Aorta (tissue), 5 donors: ENCODE measurements at places on chromosomes 1 and 21.

DNA sequence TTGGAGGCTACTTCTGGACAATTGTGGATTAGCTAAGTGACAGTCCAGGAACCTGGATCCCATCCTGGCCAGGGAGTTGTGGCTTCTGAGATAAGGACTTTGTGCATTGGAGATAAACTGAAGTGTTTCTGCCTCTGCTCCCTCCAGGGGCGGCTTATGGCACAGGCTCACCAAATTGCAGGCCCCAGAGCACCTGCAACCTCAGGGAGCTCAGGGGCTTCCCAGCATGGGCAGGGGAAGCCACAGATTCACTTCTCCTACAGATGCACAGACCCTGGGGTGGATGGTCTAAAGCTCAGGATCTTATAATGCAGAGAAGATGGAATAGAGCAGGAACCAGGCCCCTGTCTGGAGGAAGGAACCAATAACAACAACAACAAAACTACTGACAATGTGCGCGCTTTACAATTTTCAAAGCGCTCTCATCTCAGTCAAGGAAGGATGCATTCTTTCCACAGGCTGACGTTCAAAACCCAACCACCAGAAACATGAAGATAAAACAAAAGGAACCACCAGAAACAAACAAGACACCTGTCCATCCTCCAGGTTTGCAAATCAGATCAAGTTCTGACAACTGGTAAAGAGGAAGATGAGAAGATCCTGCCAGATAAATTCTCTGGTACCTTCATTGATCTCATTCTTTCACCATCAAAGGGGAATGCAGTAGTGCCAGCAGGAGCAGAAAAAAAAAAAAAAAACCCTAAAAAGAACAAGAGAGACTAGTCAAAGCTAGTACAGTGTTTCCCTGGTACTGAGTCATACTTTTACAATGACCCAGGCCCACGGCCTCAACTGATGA lies 121.0 kb upstream of the IRF2BP2 start:
- no peak for DNase-seq

DNA sequence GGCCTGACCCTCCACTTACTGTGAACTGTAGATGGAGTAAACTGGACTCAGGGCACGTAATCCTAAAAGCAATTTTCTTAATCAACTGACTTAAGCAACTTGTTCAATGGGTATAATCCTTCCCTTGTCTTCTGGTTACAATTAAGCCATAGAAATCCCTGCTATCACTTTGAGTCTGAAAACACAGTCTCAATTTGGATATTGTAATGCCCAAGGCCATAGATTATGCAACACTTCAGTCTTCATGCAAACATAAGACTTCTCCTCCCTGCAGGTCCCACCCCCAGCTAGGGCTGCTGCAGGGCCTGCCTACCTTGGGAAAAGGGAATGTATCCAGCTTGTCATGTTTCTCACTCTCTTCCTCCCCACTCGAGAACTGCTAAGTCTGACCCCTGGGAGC lies 6.2 kb upstream of the SLC5A9 start:
- DNase-seq: no peak

DNA sequence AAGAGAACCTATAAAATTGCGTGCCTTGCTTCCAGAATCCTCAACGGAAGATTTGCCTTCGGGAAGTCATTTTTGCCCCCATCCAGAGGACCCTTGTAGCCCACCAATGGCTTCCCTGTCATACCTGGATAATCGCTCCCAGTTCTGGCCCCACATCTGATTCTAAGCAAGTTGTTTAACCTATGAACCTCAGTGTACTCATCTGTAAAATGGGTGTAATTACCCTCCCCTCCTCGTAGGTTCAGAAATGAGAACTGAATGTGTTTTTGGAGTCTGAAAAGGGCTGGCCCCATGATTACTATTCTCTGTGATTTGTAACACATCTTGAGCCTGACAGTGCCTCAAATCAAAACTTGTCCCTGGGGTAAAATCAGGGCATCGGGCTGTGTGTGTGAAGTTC lies 81.6 kb upstream of the TMEM51 start:
- DNase-seq: no peak

- DNase-seq: no peak
Measured at GRCh38 chr1:218273762-218274479, 11.2 kb upstream of the RRP15 start.

- DNase-seq: no peak
Measured at GRCh38 chr1:67960766-67961165, 89.7 kb downstream of the DIRAS3 start.

- DNase-seq: peak; percentile 66
Measured at GRCh38 chr1:232553050-232553754, 76.7 kb downstream of the SIPA1L2 start.

DNA sequence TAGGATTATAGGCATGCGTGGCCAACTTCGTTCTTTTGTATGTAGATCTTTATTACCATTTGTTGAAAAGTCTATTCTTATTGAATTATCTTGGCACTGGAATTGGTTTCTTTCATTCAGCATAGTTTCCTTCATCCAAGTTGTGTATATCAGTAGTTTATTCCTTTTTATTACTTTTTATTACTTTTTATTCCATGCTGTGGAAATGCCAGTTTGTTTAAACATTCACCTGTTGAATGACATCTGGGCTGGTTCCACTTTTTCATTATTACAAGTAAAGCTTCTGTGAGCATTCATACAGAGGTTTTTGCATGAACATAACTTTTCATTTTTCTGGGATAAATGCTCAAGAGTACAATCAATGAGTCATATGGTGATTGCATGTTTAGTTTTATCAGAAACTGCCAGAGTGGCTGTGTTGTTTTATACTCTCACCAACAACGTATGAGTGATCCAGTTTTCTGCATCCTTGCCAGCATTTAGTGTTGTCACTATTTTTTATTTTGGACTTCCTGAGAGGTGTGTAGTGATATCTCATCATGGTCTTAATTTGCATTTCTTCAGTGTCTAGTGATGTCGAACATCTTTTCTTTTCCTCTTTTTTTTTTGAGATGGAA lies 28.6 kb downstream of the PTPRU start:
- no peak for DNase-seq

GRCh38 chr1:38992412-38993111 lies 1.5 kb downstream of the AKIRIN1 start:
- no peak for DNase-seq

- DNase-seq: no peak
Measured at GRCh38 chr1:244022311-244022710, 28.8 kb upstream of the ZBTB18 start.

GRCh38 chr1:96550061-96550460 lies 171.5 kb upstream of the PTBP2 start:
- no peak for DNase-seq

DNA sequence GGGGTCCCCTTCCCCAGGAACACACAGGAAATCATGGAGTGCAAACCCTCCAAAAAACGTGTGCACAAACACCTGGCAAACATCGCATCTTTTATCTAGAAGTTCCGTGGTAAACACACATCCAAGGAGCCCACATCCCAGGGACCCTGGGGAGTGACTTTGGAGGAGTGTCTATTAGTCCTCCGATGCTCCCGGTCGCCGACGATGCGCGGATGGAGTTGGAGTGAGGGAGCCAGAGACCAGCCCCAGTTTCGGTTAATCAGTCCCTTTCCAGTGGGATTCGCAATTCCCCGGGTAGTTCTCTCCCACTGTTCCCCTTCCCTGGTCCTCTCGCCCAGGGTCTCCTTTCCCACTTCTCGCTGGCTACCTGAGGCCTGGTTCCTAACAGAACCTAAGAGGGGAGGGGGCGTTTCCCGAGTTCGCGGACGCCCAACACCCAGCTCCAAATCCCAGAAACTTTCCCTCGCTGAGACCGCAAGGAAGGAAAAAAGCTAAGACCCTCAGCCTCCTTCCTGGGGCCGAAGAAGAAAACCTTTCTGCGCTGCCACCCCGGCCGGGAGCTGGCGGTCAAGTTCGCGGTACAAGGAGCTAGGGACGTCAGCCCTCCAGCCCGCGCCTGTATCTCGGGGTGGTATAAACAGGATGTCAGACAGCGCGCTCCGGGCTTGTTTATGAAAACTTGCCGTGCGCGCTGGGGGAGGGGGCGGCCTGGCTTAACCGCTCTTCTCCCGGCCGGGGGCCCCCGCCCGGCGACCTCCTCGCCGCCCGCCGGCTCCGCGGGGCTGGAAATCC lies 787 bp downstream of the JAK1 start:
- peak; percentile 85 for DNase-seq

GRCh38 chr1:204445860-204446412 lies 34.3 kb upstream of the PPP1R15B start:
- DNase-seq: peak; percentile 79

GRCh38 chr1:208899438-208899837 lies 655.3 kb upstream of the PLXNA2 start:
- DNase-seq: no peak

GRCh38 chr21:15671188-15671587 lies 58.6 kb upstream of the USP25 start:
- DNase-seq: no peak

DNA sequence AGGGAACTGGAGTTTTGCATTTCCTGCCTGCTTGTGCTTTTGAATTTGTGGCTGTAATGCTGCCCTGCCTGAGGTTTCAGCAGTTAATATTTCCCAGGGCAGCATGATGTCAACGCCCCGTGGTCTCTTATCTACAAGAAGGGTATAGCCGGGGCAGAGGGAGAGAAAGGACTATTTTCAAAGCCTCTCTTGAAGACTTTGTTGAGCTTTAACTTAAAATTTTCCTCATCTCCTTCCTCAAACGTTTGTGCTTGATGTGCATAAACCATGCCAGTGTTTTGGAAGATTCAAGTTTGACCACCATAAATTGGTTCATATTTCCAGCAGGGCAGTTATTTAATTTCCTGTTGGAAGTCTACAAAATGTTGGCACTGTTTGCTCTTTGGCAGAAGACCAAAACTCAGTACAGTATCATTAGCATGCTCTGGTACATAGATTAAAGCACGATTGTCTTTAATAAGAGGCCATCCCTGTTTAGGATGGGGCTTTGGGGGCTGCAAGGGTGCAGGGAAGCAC lies 43.4 kb downstream of the ROR1 start:
- no peak for DNase-seq

GRCh38 chr1:101313356-101313755 lies 76.5 kb downstream of the S1PR1 start:
- no peak for DNase-seq

DNA sequence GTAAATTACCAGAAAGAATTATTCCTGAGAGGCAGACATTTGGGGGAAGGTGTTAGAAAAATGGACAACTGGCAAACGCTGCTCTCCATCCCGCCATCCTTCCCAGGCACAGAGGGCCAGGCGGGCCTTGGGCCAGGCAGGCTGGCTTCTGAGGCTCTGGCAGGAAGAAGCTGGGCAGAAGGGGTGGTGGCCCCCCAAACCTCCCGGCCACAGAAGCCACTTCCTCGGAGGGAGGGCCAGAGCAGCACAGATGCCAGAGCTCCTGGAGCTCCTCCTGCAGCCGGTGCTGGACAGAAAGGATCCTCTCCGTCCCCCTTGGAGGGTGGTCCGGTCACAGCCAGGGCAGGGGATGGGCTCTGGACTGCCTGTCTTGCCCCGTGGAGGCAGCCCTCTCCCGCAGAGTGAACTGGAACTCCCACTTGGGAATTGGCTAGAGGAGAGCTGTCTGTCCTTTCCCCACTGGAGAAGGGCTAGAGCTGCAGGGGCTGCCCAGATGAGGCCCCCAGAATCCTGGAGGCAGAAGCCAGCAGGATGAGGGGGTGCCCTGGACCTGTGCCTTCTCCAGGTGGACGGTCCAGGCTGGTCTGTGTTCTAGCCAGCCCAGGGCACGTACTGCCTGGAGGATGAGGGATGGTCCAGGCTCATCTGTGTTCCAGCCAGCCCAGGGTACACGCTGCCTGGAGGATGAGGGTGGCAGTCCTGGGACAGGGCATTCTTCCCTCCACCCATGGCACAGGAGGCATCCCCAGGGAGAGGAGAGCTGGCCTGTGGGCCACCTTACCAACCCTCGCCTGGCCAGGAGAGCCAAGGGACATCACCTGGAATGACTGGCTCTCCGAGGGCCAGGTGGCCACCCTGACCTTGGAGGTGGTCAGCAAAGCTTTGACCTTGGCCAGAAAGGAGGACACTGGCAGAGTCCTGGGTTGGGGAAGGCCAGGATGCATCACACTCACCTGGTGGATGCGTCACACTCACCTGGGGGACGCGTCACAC lies 47.4 kb upstream of the ACTRT2 start:
- DNase-seq: peak; percentile 60

DNA sequence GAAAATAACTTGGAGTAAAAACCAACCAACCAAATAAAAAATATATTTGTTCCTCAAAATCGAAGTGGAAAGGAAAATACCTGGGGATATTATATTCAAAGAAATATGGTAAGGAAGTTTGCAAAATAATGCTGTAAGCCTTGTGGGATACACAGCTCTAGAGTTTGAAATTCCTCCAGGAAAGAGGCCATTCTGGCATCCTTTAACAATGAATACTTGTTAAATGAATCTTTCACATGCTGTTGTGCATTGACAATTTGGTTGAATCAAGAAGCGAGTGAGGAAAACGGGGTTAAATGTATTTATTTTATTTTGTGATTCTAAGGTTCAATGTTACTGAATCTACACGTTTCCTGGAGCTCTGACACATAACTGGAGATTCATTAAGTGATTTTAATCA lies 30.5 kb upstream of the NTNG1 start:
- no peak for DNase-seq

DNA sequence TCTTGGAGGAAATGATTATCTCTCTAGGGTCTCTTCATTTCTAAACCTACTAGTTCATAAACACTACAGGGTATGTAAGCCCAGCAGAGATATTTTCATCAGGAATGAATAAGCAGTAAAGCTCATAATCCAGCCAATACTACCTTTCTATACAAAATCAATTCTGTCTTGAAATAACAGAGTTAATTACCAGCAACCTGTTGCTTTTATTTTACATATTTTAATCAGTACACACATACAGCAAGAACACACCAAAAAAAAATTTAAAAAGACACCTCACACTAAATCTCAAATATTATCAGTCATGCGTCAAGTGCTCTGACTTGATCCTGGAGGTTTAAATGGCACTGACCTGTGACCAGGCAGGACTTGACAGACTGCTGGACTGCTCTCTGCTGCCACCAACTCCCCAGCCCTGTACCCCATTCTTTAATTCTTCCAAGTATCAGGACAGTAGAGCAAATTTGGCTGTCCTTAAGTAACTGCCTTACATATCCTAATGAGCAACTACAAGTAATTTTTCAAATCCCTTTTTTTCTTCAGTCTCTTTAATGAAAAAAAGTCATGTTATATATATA lies 98.5 kb downstream of the CDC42BPA start:
- DNase-seq: no peak

DNA sequence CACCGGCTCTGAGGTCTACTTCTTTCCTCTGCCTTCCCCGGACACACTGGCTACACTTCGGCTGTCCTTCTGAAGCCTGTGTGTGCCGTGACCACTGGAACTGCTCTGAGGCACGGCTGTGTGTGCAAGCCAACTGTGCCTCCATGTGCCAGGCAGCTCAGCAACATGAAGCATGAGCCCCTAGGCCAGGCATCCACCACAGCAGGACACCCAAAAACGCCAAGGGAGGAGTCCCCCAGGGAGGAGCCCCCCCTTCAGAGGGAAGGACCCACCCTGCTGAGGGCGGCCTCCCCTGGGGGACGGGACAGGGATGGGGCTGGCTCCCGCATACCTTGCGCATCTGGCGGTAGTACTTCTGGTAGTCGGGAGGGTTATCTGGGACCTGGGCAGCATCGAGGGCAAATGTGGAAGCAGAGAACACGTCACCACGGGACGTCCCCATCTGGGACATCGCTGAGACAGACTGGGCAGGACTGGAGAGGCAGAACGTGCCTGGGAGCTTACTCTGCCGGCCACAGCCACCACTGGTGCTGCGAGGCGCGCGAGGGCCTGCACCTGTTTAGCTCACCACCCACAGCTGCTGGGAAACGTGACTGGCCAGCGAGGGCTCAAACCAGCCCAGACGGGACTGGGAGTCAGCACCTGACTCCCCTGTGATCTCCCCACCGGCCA lies 20.5 kb downstream of the LSS start:
- DNase-seq: no peak

- DNase-seq: no peak
Measured at GRCh38 chr1:201026836-201027235, 3.3 kb upstream of the KIF21B start.

GRCh38 chr1:240199758-240200645 lies 108.3 kb downstream of the FMN2 start:
- no peak for DNase-seq
